Regular cardiac myocyte (primary cell): ENCODE measurements at places on chromosomes 1 and 21. TPM values are rescaled to one million over a fixed set of nuclear protein-coding genes. Genes with fewer than 3 reads are reported as not detected.

SLC1A7 gene
- 0.58 and 1.1 TPM in 2 replicates for total RNA-seq

DIO1 gene
- not detected in 2 replicates for total RNA-seq

KRTAP20-2 gene
- total RNA-seq: not detected in 2 replicates

ZNF695 gene
- 0.56 and 3.3 TPM in 2 replicates for total RNA-seq

SPRR4 gene
- not detected in 2 replicates for total RNA-seq

NPR1 gene
- total RNA-seq: 0.19 and 0.85 TPM in 2 replicates

CCDC27 gene
- not detected in 2 replicates for total RNA-seq

MMP23B gene
- total RNA-seq: 8.1 and 10.7 TPM in 2 replicates

SHISA4 gene
- 7.9 and 18.0 TPM in 2 replicates for total RNA-seq

C1orf115 gene
- total RNA-seq: 0.58 and 1.1 TPM in 2 replicates

AQP10 gene
- 0.19 and 0.56 TPM in 2 replicates for total RNA-seq

CFAP107 gene
- total RNA-seq: not detected in 2 replicates

VAV3 gene
- 0.38 and 0.56 TPM in 2 replicates for total RNA-seq

PBX1 gene
- total RNA-seq: 11.3 and 23.7 TPM in 2 replicates

PYGO2 gene
- total RNA-seq: 5.6 and 7.7 TPM in 2 replicates

ASPM gene
- 4.8 and 37.6 TPM in 2 replicates for total RNA-seq

KCNJ9 gene
- under 0.01 TPM in 1 of 2 replicates, not detected in the other for total RNA-seq

TSTD1 gene
- 19.6 and 41.4 TPM in 2 replicates for total RNA-seq

MYCL gene
- total RNA-seq: 0.58 and 2.3 TPM in 2 replicates

PRXL2B gene
- total RNA-seq: 11.0 and 13.8 TPM in 2 replicates

COL24A1 gene
- total RNA-seq: 0.19 and 0.56 TPM in 2 replicates

C1orf87 gene
- total RNA-seq: not detected in 2 replicates

HAX1 gene
- total RNA-seq: 110 and 149 TPM in 2 replicates

FASLG gene
- total RNA-seq: not detected in 2 replicates

SPATC1L gene
- 2.8 and 3.8 TPM in 2 replicates for total RNA-seq

TRIM17 gene
- under 0.01 TPM in 1 of 2 replicates, not detected in the other for total RNA-seq

SPRR1B gene
- not detected in 2 replicates for total RNA-seq
